ENCODE measurements at places on chromosomes 7 and 10. TPM values are rescaled to one million over a fixed set of nuclear protein-coding genes. Genes with fewer than 3 reads are reported as not detected.

DNA sequence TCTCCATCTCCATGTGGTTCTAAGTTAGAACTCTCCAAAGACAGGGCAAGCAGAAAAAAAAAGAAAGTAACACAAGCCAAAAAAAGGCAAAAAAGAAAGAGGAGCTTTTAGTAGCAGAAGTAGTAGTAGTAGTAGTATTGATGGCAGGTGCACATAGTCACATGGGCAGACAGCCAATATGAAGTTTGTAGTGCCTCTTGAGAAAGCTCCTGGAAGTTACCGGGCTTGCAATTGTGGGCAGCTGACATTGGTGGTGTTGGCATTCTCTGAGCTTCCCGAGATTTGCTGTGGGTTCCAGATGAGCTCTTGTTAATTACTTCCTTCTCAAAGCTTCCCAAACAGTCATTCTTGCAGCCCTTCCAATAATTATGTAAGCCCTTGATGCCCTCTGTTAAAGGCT lies 1128.5 kb downstream of the TYW1 start:
- no peak for DNase-seq

DNA sequence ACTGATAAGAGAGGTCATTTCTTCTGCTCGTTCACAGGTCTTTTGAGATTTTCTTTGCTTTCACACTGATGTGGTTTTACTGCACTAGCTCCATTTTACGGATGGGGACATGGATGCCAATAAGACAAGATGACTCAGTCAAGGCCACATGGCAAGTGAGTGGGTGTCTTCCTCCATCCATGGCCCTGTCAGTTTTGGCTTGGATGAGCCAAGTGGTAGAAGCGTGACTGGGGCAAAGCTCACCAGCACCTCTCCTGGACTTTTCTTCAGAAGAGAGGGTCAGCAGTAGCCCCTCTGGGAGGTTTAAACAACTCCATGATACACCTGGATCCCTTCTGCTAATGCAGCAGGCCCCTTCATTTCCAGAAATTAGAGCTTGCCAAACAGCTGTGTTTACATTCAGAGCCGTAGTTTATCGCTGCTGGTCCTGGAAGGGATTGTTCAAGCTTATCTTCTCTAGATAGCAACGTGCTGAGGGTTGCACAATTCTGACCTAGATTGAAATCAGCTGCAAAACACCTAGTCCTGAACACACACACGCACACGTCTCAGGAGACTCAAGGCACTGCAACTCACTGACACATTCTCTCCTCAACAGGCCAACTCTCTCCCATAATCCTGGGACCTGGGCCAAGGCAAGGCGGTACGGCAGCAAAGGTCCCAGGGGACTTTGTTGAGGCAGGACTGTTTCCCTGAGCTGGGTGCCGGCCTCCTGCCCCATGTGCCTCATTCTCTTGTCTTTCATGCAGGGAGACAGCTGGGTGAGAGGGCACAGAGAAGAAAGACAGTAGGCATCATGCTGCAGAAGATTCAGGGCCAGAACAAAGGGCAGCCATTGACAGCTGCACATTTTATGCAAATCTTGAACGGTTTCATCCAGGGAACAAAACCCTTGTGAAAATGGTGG lies 14.2 kb upstream of the PDCD4 start:
- DNase-seq, result peak; percentile 73

DNA sequence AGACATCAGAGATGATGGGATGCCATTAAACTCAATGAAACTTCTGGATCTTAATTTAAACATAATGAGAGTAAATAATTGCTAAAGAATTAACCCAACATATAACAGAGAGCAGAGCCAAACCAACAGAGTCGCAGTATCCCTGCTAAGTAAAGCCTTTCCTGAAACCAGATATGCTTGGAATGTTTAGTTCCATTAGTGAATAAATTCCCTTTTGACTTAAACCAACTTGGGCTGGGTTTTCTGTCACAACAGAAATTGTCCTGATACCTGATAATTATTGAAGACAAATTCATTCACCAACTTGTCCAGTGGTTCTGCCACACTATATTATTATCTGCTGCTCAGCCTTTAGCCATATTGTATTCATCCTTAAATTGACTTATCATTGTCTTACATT lies 286.7 kb downstream of the FZD1 start:
- no peak for DNase-seq

- DNase-seq, result no peak
Observed at GRCh38 chr7:132187391-132187790, 388.9 kb downstream of the PLXNA4 start.

DNA sequence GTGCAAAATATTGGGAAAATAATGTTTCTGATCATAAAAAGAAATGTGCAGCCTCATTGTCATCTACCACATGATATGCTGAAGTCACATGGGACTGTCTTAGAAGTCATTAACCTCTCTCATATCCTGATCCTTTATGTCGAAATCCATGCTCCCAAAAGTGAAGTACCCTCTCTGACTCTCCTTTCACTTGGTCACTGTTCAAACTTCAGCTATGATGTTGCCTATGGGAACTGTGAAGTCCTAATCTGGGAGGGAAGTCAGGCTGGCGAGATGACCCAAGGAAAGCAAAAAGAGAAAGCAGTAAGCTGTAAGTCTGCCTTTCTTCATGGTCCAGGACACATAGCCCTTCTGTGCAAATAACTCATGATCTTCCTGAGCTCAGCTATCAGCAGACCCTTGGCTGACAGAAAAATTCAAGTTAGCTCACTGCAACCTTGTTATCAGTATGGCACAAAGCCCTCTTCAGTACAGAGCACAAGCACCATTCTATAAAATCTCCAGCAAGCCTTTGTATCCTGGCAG lies 29.5 kb downstream of the WASL start:
- DNase-seq, result no peak

- DNase-seq, result peak; percentile 86
Observed at GRCh38 chr7:114819616-114820362, 102.1 kb upstream of the MDFIC start.

The EPO gene
- polyA plus RNA-seq, result not detected

The CPSF4 gene
- 36.8 TPM for polyA plus RNA-seq

The CHCHD3 gene
- 66.6 TPM for polyA plus RNA-seq
